ENCODE measurements at places on chromosomes 2 and 18.
A peak's percentile ranks its signal among the peaks of the same experiment; 100 is the strongest.

- DNase-seq: no peak
Observed at GRCh38 chr18:35171315-35171987, 69.4 kb upstream of the ZNF397 start.

DNA sequence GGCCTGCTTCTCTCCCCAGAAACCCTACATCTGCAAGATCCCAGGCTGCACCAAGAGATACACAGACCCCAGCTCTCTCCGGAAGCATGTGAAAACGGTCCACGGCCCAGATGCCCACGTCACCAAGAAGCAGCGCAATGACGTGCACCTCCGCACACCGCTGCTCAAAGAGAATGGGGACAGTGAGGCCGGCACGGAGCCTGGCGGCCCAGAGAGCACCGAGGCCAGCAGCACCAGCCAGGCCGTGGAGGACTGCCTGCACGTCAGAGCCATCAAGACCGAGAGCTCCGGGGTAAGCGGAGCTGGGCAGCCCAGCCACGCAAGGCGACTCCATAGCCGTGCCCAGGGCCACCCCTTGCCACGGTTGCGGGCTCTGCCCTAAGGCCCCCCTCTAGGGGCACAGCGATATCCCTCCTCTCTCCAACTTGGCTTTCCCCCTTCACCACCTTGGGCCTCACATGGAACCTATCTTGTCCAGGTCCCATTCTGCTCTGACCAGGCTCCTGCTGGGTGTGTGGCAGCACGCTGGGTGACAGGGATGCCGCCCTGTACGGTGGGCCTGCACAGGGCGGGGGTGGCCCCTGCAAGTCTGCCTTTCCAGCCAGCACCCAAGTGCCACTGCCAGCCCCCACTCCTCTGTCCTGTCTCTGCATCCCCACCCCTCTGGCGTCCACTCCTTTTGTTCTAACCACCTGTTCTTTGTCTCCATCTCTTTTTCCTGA lies 248.9 kb downstream of the GLI2 start:
- DNase-seq: no peak

DNA sequence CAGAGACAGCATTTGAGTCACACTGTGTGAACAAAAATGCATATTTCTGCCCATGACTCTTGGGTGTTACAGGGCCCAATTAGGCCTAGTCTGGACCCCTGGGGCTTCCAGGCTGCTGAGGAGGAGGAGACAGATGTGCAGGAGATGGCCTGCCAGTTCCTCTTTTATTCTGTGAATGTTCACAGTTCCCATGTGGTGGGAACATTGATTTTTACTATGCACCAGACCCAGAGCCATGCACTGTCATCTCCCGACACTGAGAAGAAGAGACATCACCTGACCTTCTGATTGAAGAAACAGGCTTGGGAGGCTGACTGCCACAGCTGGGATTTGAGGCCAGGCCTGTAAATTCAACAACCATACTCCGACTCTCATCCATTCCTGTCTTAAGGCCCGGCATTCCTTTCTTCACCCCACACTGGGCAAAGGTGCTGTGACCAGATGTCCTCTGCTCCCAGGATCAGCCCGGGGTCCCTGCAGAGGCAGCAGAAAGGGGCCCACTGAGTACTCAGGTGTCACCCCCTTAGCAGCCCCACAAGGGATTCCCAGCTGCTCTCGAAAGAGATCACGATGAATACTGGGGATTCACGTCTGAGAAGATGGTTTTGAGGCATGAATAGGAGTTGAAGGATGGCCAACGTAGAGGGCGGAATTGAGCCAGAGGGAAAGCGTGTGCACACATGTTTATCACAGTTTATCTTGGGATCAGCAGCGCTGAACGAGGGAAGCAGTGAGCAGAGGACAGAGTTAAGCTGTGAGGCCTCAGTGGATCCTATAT lies 3.6 kb upstream of the TFCP2L1 start:
- no peak for DNase-seq

DNA sequence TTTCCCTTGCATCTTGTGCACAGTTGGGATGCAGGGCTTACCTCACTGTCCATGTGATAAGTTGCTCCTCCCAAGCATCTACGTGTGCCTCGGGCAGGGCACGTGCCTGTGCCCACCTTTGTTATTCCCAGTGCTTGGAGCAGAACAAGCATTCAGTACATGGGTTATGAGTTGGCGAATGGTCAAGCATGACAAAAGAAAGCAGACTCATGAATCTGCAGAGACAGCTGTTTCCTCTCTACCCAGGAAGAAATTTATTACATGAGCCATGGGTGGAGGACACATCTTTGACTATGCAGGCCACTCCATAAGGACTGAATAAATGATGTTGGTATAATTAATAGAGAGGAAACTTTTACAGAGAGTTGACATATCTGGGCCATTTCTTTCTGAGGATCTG lies 127.8 kb downstream of the TPGS2 start:
- DNase-seq: no peak

GRCh38 chr18:3932276-3932675 lies 482.3 kb downstream of the TGIF1 start:
- no peak for DNase-seq

DNA sequence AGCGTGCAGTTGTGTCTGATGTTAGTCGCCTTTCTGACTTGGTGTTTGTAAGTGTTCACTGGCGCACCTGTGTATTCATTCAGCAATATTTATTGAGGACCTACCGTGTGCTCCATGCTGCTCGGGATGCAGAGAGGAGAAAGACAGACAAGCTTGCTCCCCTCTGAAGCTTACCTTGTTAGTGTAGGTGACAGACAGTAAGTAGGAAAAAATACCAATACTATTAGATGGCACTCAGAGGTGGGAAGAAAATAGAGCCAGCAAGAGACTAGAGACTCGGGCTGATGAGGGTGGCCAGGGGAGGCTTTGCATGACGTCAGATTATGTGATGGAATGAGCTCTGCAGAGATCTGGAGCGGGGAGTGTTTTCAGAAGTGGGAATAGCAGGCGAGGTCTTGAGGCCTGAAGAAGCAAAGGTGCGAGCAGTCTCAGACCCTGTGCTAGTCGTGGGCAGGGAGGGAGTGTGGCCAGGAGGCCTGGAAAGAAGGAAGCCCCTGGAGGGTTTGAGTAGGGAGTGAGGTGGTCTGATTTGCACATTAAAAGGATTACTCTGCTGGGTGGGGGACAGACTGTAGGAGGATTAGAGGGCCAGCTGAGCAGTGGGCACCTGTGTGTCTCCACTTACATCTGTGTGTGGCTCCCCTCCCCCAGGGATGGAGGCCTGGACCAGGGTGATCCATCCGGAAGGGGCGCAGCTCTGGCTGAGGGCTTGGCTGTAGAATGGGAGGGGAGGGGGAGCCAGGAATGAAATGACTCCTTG lies 11.8 kb downstream of the MTCL1 start:
- no peak for DNase-seq

GRCh38 chr2:10447300-10447894 lies 730 bp downstream of the ODC1 start:
- peak; percentile 76 for DNase-seq

DNA sequence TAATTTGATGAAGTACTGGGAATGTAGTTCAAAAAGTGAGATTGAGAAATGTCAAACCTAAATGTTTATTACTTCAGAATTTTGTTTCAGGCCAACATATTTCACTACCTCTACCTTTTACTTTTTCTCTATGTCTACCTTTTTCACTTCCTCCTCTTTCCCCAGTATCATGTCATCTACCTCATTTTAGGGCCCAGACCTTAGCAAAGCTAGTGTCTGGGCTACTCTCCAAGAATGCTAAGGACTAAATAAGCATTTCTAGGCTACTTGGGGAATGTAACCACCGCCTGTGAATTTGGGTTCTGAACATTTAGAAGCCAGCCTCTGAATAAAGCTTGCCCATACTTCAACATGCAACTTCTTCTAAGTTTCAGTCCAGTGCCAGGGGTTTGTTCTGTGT lies 330.4 kb downstream of the SLC4A3 start:
- DNase-seq: no peak

DNA sequence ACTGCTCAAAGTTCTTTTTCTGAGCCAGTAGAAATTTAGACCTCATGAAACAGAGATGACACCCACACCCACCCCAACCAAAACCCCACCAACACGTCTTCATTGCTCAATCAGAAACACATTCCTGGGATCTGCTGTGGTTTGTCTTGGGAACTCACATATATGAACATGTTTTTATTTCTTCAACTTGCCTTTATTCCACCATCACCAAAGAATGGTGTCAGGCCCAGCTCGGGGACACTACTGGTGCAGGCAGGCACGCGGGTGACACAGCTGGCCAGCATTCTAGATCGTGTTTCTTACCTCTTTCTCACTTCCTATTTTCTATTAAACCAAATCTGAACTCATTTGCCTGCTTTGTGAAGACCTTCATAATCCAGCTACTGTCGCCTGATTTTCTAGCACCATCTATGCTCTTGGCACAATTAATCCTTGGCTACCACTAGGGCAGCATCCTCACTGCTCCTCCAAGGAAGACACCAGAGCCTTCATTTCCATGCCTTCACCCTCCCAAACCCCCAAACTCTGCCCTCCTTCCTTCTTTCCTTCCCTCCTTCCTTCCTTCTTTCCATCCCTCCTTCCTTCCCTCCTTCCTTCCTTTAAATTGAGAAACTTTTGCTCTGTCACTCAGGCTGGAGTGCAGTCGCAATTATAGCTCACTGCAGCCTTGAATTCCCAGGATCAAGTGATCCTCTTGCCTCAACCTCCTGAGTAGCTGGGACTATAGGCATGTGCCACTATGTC lies 157.1 kb downstream of the BCL2 start:
- peak; percentile 84 for DNase-seq

Measured in inflammatory macrophage treated with lipopolysaccharide for 4 hours (primary cell).